SK-N-DZ (cell line): ENCODE measurements at places on chromosomes 16 and 17.

DNA sequence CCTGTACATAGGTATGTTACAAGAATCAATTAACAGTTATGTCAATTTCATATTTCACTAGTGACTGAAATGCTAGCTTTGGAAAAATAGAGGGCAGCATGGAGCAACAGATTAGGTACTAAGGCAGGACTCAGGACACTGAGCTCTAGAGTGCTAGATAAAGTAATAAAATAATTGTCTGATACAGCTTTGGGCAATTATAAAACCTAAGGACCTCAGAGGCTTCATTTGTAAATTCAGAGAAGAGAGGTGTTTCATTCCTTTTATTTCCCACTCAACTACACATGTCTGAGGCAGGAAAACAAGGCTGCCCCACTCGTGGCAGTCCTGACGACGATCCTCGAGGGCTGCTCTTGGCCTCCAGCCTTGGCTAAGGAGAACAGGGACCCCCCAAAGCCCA, 81.5 kb downstream of the CA4 start:
- peak; percentile 40 for DNase-seq

- no peak for DNase-seq
Observed at GRCh38 chr16:14428043-14428442, 202.0 kb downstream of the PARN start.

- no peak for DNase-seq
Observed at GRCh38 chr16:49019831-49020230, 261.8 kb downstream of the CBLN1 start.

- DNase-seq = no peak
Observed at GRCh38 chr16:1290860-1291575, 18.4 kb upstream of the UBE2I start.

GRCh38 chr17:65154770-65155589, 17.8 kb downstream of the RGS9 start:
- no peak for DNase-seq

- no peak for DNase-seq
Observed at GRCh38 chr16:28621481-28622155, 11.8 kb upstream of the SULT1A1 start.

GRCh38 chr16:56190048-56190676, 1.1 kb upstream of the GNAO1 start:
- no peak for DNase-seq

DNA sequence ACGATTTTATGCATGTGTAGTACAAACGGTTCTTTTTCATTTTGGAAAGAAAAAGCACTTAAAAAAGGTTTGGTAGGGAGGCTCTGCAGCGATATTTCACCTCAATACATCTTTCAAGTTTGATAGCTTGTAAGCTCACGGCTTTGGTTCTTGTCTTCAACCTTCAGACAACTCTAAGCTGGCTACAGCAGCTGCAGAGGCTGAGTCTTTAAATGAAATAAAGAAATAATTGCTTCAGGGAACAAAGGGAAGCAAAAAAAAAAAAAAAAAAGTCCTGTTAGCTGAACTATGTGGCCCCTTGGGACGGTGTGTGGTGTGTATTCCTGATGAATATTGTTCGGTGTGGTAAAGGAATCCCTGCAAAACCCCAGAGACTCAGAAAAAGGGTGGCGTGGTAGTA, 265.1 kb downstream of the NTN1 start:
- DNase-seq = no peak

DNA sequence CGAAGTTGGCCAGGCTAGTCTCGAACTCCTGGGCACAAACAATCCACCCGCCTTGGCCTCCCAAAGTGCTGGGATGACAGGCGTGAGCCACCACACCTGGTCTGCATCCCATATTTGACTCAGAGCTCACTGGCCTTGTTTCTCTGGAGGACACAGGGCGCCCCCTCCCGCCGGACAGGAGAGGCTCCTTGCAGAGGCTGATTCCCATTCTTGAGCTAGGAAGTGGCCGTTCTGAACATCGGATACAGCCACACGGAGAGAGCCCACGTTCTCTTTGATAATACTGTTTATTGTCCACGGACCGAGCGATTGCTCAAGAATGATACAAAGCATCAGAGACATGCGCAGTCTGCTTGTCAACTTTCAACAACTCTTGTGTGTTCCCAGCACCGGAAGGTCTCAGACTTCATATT, 12.1 kb upstream of the USP36 start:
- DNase-seq = no peak
